ENCODE measurements at places on chromosomes 4 and X.

DNA sequence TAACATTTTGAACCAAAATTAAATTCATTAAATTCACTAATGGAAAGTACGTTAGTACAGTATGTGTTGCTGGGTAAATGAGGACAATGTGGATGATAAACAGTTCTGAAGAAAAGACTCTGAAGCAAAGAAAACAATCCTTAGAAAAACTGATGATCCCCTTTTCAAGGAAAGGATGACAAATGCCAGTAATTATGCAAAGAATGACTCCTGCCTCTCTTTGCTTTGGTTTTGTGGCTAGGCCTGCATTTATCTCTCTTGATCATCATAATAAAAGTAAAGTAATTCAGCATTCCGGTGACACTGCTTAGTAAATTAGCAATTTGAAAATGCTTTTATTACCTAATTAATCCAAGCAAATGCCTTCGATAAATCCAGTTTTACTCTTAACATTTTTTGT is 652.2 kb upstream of the DIPK2B start:
- no peak for DNase-seq

GRCh38 chr4:87151730-87152129 is 68.7 kb downstream of the KLHL8 start:
- no peak for DNase-seq

- no peak for DNase-seq
Measured at GRCh38 chr4:15525080-15525479, 55.4 kb downstream of the CC2D2A start.

- no peak for DNase-seq
Measured at GRCh38 chr4:1226598-1226997, 22.3 kb downstream of the CTBP1 start.

DNA sequence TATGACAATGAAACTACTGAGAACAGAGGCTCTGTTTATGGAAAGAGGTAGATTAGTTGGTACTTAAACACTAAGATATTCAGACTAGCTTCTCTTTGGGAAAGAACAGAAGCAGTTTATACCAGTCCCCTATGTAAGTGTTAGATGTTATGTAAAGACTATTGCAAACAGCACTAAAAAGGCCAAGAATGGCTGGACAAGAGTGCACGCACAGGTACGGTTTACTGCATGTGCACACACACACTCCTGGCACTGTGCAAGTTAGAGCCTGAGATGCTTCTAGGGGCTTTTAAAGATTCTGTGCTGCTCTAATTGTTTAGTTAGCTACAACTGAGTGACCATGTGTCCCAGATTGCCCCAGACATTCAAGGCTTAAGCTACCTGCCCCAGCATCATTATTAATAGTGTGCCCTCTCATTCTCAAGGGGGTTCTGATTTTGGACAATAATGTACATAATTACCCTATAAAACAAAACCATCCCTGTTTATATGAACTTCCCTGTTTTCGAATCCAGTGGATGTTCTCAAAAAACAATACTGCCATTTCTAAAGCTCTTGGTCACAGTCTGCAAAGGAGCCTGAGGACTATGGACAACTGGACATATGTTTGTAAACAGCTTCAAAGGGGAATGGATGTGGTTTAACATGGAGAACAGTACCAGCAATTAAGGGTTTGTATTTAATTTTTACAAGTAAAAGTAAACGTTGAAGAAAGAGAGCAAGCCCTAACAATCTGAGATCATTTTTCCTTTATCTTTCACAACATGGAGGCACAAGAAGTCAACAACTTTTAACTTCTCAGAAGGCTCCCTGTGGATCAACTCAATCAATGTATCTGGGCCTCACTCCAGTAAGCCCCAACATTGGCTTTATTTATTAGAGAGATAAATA is 2.0 kb downstream of the SETD7 start:
- no peak for DNase-seq

- no peak for DNase-seq
Measured at GRCh38 chr4:18422685-18423084, 401.1 kb upstream of the LCORL start.

DNA sequence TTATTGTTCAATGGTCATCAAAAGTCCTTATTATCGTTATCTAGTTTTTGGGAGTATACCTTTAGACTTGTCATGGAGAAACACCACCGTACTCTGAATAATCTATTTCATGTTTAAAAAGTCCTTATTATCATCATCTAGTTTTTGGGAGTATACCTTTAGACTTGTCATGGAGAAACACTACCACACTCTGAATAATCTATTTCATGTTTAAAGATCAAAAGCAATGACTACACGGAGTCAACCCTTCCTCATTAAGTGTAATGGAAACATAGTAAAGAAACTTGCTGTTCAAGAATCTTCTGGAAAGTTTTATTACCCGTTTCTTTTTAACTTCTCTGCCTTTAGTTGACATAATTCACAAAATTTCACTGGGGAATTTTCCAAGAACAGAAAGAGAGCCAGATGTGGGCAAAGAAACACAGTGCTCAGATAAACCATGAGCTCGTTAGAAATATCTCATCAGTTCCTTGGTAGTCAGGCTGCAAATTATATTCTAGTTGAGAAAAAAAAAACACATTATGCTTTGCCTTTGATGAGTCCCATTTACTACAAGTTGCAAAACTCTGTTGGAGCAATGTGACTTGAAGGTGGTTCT is 158.8 kb downstream of the AFAP1 start:
- no peak for DNase-seq

GRCh38 chrX:19552793-19553192 is 37.5 kb upstream of the MAP3K15 start:
- no peak for DNase-seq

GRCh38 chr4:40395908-40396793 is 61.0 kb downstream of the CHRNA9 start:
- DNase-seq: peak; percentile 45
